Activated CD4-positive, alpha-beta T cell treated with anti-CD3 and anti-CD28 coated beads, Interleukin-2, amount 10 ng/mL, durations not matched to agents 7 days and 5 days (primary cell): ENCODE measurements at places on chromosomes 3 and 15. TPM values are rescaled to one million over a fixed set of nuclear protein-coding genes. Genes with fewer than 3 reads are reported as not detected.

DNA sequence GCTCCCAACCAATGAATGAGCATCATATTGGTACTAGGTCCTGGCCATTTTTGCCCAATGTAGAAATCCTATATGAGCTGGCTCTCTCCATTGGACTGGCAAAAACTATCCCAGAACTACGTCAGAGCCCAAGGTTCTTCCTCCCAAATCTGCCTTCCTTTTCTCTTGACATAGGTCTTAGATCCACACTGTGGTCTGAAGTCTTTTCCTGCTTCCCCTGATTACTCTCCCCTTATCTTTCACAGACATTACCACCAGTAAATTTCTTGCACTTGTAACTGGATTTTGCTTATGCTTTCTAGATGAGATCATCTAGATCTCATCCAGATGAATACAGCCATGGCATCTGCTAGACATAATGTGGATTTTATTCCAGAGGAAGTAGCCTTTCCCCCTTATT is 141.2 kb upstream of the GADL1 start:
- no peak for DNase-seq

- DNase-seq, result no peak
Observed at GRCh38 chr3:138397983-138398382, 36.4 kb upstream of the ESYT3 start.

The PPP2R3A gene
- 0.07 TPM for total RNA-seq

The SGO1 gene
- 35.6 TPM for total RNA-seq

- DNase-seq, result no peak
Observed at GRCh38 chr15:84006421-84006820, 229.2 kb upstream of the GOLGA6L4 start.

The KCNAB1 gene
- total RNA-seq, result not detected

The FAM81A gene
- 0.57 TPM for total RNA-seq

DNA sequence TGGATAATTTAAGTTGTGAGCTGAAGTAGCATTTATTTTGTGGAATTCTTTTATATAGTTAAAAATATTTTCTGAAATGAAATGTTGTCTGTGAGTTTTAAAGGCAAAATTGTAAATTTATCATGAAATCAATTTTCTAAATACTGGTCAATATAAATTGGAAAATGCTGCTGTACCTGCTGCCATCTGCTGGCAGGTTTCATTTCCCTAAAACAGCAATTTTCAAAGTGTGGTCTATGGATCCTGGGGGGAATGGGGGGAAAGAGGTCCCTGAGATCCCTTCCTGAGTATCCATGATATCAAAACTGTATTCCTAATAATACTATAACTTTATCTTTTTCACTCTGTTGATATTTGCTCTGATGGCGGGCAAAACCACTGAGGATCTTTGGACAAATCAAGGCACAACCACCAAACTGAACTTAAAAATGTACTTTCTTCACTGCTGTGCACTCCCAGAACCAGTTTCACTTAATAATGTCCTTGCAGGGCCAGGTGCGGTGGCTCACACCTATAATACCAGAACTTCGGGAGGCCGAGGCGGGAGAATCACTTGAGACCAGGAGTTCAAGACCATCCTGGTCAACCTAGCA is 17.2 kb upstream of the CCR4 start:
- peak; percentile 37 for DNase-seq

The MFAP1 gene
- total RNA-seq, result 38.8 TPM

The CDHR4 gene
- total RNA-seq, result not detected

DNA sequence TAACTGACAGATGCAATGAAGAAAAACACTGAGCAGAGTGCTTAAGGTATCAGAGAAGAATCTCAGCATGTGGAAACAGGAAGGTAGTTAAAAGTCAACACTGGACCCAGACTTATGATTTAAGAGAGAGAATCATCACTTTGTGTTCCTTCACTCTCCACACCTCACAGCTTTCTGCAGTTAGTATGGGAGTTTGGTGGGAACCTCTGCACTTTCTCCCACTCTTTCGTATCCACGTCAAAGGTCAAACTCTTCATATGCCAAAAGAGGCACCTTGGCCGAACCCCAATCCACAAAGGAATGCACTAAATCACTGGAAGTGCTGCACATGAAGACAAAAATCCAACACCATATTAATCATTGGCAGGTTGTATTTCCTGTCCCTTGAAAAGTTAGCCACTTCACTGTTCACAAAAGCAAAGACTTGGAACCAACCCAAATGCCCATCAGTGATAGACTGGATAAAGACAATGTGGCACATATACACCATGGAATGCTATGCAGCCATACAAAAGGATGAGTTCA is 361.2 kb downstream of the MAGI1 start:
- DNase-seq, result no peak

The ZNF106 gene
- 45.8 TPM for total RNA-seq

GRCh38 chr3:122391681-122392446 is 7.9 kb downstream of the FAM162A start:
- no peak for DNase-seq

- peak; percentile 2 for DNase-seq
Observed at GRCh38 chr15:101020945-101021344, 101.8 kb downstream of the LRRK1 start.

DNA sequence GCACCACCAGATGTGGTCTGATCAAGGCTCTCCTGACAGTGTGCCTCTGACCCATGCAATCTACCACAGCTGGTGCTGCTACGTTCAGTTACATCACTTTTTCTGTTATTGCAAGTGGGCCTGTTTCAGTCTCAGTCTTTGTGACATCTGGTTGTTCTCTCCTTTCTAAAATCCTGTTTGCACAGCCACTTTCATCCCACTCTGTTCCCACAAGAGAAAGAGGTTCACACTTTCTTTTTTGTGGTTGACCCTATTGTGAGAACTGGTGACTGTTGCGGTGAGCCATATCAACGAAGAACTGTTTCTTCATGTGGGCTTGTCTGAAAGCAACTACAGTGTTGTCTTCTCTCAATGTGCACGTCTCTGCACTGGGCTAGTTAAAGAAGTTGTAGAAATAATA is 342.8 kb upstream of the ARPP21 start:
- peak; percentile 26 for DNase-seq

DNA sequence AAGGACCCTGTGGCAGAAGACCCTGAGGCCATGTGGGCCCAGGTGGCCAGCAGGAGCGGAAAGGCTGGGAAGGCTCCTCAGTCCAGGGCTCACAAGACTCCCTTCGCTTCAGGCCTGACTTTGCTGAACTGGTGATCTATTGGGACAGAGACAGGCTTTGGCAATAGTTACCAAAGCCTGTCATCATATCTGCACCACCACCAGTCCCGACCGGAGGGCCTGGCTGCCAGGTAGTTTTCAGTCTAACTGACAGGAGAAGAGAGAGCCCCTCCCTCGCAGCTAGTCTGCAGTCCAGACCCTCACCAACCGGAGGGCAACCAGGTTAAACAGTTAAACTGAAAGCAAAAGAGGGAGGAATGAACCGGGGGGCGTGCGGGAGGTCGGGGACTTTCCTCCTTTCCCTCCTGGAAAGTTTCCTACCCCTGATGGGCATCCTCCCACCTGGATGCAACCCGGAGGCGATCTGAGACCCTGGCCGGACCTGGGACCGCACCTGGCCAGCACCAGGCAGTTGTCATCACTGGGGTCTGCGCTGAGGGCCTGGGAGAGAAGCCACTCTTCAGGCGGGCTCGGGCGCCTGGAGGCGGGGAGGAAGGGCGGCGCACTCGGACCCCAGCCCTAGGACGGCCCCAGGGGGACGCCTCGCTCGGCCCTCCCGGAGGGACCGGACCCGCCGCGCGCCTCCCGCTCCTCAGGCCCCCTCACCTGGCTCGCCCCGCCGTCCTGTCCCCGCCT is 435 bp downstream of the RAB27A start:
- peak; percentile 48 for DNase-seq

- no peak for DNase-seq
Observed at GRCh38 chr3:131526801-131527347, 24.1 kb upstream of the MRPL3 start.

The DAPK2 gene
- total RNA-seq, result 0.83 TPM

GRCh38 chr3:146929696-146930095 is 324.6 kb upstream of the PLSCR5 start:
- no peak for DNase-seq

- DNase-seq, result no peak
Observed at GRCh38 chr15:33443708-33444107, 132.9 kb downstream of the RYR3 start.

DNA sequence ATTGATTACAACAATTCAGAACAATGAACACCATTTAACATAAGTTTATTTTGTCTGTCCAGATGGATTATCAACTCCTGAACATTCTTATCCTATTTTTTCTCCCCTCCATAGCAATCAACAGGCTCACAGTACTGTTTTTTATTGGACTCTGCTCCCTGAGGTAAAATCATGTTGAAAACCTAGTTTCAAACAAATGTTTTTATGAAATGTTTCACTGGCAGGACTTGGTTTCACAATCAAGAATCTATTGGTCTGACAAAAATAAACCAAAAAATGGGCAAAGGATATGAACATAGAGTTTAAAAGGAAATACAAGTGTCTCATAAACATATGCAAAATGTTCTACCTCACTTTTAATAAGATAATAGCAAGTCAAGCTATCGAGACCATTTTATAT is 2.6 kb upstream of the MYRIP start:
- no peak for DNase-seq

The FAM3D gene
- not detected for total RNA-seq

DNA sequence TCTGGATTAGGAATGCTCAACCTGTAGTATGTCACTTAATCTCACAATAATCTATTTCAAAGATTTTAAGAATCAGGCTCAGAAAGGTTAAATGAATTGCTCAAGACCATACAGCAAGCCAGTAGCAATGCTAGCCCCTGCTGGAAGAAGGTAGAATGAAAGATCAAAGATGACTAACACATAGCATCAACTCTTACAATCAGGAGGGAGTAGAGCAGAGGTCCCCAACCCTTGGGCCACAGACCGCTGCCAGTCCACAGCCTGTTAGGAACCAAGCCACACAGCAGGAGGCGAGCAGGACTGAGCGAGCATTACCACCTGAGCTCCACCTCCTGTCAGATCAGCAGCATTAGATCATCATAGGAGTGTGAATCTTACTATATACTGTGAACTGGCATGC is 15.5 kb upstream of the GATM start:
- DNase-seq, result no peak

GRCh38 chr3:127151251-127151564 is 41.7 kb upstream of the PRR23E start:
- DNase-seq, result no peak

- no peak for DNase-seq
Observed at GRCh38 chr3:53144862-53145712, 14.9 kb upstream of the RFT1 start.
